Stimulated activated CD4-positive, alpha-beta T cell treated with anti-CD3 and anti-CD28 coated beads, TNF-alpha, amount 100 ng/mL, for 1 hour (primary cell): ENCODE measurements at places on chromosomes 16 and 17.

GRCh38 chr17:50640686-50641351 is 6.1 kb downstream of the ABCC3 start:
- DNase-seq, result no peak

GRCh38 chr16:87263418-87264052 is 53.7 kb downstream of the C16orf95 start:
- no peak for DNase-seq

GRCh38 chr17:81048827-81049371 is 13.9 kb downstream of the BAIAP2 start:
- DNase-seq, result no peak

DNA sequence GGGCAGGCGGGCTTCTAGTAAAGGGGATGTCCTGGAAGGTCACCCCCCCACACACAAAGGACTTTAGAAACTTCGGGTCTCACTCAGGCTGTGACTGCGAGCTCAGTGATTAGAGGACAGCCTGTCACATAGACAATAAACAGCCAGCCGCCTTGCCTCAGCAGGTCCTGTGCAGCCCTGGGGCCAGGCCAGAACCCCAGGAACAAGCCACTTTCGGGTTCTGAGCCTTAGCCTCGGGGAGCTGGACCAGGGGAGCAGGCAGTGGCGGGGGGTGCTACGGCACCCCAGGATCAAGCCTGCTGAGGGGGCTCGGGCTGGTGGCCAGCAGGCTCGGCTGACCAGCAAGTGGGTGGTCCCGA is 1.1 kb downstream of the GAS7 start:
- DNase-seq, result no peak

DNA sequence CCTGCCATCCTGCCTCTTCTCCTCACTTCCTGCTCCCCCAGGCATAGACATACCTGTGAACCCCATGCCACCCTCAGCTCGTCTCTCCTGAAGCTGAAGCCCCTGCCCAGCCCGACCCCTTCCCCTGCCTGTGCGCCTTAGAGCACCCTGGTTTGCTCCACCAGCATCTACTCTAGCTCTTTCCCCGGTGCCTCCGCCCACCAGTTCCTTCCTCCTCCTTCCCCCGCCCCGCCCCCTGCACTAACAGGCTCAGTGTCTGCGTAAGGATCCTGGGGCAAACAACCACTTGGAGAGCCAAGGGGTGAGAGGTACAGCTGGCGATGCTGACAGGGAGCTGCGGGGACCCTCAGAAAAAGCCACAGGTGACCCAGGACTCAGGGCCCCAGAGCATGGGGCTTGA is 1.9 kb downstream of the GPR142 start:
- peak; percentile 44 for DNase-seq

- no peak for DNase-seq
Measured at GRCh38 chr16:74731853-74732477, 31.3 kb upstream of the MLKL start.

GRCh38 chr17:76356803-76357456 is 3.2 kb upstream of the PRPSAP1 start:
- no peak for DNase-seq

GRCh38 chr16:7887316-7887715 is 554.7 kb downstream of the RBFOX1 start:
- no peak for DNase-seq

GRCh38 chr16:73965591-73965990 is 331.0 kb upstream of the PSMD7 start:
- no peak for DNase-seq

GRCh38 chr17:2563061-2563460 is 30.4 kb upstream of the PAFAH1B1 start:
- no peak for DNase-seq

DNA sequence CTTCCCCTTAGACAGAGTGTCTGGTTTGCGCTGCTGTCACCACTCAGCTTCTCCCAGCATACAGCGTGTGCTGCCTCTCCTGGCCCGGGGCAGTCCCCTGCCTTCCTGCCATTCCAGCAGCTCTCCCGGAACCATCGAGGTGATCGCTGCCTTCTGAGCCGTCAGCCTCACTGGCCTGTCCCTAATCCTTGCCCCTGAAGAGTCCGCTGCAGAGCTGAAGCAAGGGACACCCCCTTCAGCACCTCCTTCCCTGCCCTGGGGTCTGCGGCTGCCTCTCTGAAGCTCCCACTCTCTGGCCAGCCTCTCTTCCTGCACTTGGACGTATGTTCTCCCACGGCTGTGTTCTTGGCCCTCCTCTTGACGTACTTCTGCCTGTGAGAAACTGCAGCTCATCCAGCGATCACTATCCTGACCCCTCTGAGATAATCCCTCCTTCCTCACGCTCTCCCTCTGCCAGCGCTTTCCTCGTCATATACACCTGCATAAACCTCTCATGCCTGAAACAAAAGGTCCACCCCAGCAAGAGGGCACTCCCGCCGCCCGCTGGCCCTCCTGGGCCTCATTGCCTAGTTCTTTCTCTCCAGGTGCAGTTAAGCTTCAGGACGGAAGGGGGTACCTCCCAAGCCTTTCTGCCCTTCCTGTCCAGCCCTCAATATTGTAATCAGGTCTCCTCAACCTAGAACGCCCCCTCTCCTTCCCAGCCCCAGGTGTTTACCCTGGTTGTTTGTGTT is 220.6 kb upstream of the CHMP6 start:
- DNase-seq, result no peak

GRCh38 chr17:12492450-12492849 is 173.2 kb upstream of the MYOCD start:
- DNase-seq, result no peak

- no peak for DNase-seq
Measured at GRCh38 chr16:87391324-87391949, 699 bp upstream of the MAP1LC3B start.
